ENCODE measurements at places on chromosomes 12 and 14.

- no peak for DNase-seq
These were observed 288.7 kb upstream of the DDHD1 start for GRCh38 chr14:53441789-53442188.

GRCh38 chr12:110249716-110250225 is 31.3 kb upstream of the ATP2A2 start:
- DNase-seq: no peak

GRCh38 chr14:74502236-74503019 is 8.9 kb downstream of the ISCA2 start:
- DNase-seq: no peak

- DNase-seq: no peak
These were observed 19.4 kb downstream of the SETD1B start for GRCh38 chr12:121823101-121823726.

DNA sequence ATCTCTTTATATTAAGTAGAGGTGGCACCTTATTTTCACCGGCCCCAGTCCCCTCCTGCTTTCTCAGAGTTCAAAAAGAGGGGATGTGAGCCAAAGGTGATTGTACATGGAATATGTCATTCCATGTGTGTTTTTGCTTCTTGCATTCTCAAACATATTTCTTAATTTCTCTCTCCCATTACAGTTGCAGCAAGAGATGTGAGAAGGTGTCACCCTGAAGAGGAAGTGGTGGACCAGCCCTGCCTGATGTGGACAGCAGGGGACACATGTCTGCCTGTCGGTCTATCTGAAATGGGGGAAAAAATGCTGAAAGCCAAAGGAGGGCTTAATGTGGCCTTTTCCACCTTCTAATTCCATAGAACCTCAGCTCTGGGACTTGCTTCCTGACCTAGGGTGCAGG is 1.9 kb upstream of the FOXN3 start:
- no peak for DNase-seq

- DNase-seq: no peak
These were observed 458.4 kb upstream of the SOX5 start for GRCh38 chr12:24407884-24408283.

GRCh38 chr12:126204326-126204725 is 1139.1 kb downstream of the AACS start:
- DNase-seq: no peak

DNA sequence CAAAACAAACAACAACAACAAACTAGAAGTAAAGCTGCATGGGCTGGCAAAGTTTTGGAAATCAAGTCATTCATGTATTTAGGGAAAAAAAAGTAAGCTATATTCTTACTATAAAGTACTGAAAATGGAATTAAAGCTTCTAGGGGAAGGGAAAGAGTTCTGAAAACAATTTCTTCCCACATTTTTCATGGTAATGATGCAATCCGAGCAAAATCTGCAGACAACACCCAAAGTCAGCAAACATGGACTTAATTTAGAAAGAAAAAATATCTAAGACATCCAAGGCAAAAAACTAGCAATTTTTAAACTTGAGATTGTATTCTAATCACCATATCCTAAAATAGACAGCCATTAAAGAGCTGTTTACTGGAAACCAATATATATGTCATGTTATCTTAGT is 86.3 kb downstream of the LRP6 start:
- DNase-seq: no peak

GRCh38 chr14:55361190-55361589 is 50.4 kb downstream of the ATG14 start:
- no peak for DNase-seq

DNA sequence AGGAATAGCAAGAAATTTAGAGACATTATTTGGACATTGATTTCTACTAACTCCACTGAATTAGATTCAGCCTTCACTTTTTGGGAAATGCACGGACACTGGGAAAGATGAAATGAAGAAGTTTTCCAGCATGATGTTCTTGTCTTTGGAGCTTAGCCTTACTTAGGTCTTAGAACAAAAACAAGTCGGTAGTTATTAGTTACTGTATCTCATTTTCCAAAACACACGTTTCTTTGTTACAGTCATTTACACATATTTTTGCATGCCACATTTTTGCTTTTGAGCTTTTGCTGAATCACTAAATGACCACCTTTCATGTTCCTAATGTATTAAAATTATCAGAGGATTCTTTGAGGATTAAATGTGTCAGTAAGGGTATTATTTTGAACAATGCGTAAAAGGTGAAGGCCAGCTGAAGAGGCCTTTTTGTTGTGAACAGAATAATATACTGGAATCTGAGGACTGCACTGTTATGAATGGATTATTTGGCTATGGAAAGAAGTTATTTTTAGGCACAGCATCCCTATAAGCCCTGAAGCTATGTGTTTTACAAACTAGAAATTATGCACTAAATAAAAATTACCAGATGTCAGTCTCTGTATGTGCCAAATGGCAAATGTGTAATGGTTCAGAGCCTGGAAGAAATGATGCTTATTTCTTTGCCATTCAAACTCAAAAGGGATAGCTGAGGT is 138.2 kb downstream of the SRGAP1 start:
- no peak for DNase-seq

DNA sequence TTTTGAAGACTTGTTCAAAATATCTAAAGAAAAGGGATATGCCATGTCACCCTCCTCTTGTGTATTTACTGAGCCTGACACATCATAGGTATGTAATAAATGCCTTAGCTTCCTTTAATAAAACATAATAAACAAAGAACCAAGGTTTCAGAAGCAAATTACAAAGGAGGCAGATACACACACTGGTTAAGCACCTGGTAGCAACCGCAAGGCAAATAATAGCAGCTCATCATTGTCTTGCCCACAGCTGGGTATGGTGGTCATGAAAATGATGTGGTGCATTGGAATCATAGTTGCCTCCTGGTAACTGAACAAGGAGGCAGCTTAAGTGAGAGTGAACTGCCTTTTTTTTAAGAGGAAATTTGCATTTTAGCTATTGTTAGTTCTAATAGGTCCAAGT is 39.0 kb downstream of the PAX9 start:
- DNase-seq: no peak

DNA sequence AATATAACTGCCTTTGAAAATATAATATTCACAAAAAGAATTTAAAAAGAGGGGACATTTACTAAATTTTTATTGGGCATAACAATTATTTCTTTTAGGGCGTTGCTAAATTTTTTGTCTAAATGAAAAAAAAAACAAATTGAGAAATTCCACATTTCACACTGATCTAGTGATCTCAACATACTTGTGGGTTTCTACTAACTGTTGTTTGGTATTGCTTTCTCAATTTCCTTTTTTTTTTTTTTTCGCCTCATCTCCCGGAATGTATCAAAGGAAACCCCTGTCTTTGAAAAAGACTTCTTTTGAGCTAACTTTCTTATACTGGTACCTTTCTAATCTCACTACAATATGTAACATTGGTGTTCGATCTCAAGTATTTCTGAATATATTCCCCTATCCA is at the start of gene CLEC4D:
Gene CLEC4D (plus strand): TSS at position 248 of the 400 bp plus-strand sequence. CDS start 230 bp downstream, outside the sequence.
- no peak for DNase-seq

- DNase-seq: no peak
These were observed 64.4 kb downstream of the TTLL5 start for GRCh38 chr14:75725481-75725880.

DNA sequence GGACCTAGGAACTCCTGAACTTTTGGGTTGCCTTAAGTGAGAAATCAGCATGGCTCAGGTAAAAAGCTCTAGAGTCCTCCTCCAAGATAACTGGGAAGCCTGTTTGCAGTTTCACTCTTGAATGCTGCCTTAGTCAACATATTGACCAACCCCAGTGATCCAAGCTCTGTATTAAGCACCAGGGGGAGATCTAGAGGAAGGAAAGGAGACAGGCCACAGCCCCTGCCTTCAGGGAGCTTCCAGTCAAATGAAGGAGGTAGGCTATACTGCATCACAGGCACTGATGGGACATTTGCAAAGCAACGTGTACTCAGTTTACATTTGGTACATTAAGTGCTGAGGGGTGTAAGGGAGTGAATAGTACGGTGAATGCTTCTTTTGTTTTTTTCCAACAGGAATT is 1.2 kb upstream of the CSAD start:
- no peak for DNase-seq

DNA sequence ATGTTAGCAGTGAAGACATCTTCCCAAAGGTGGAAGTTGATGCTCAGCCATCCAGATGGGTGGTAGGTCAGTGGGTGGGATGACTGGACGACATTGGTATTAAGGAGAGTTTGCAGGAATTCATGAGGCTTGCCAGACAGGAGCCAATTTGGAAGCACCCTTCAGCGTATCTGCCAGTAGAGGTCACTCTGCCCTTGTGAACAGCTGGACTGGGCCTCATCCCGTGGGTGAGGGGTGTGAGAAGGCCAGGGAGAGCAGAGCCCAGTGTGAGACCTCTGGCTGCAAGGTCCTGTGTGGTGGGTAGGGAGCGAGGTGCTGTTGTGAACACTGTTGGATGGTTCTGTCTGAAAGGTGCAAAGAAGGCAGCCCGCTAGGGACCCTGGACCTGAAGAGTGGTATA is 37.7 kb downstream of the SLC5A8 start:
- no peak for DNase-seq

DNA sequence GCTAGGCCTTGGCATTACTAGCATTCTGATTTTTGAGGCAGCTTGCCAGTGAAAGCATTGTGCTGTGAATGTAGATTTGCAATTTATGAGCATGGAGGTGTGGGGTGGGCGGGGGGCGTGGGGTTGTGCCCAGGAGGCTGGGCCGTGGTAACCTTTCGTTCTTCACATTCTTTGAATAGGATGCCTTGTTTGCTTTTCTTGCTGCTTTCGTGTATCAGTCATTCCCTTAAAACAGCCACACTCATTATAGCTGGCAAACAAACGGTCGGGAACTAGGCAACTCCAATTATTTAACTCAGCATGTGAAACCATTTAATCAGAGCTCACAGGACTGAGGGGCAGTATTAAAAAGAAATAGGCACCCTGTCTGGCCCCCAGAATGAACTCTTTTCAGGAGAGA is 115.9 kb upstream of the PELI2 start:
- no peak for DNase-seq
